ENCODE measurements at places on chromosomes 1 and 21.

- no peak for DNase-seq
These were observed 101.9 kb downstream of the RGS21 start for GRCh38 chr1:192418552-192419285.

DNA sequence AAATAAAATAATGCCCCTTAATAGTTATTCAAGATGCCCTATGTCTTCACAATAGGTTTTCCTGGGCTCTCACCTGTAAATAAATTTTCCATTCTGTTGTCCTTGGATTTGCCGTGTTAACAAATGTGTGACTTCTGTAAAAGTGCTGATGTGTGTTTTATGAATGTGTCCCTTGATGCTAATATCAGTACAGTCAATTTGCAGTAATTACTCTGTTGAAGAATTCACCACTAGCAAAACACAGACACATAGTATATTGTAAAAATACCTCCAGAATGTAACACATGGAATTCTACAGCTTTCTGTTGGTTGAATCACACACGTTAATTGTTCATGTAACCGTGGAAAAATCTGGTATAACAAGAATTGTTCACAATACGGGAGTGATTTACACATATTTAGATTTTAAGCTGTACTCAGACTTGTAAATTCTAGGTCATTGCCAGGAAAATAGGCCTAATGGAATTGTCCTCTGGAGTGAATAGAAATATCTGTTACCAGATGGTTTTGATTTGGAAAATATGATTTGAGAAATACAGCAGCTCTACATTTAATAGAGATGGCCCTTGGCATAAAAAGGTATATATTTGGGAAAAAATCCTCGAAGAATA is 36.7 kb upstream of the KCNK2 start:
- DNase-seq = no peak

- DNase-seq = no peak
These were observed 100.0 kb downstream of the ABCA4 start for GRCh38 chr1:94020764-94021579.

DNA sequence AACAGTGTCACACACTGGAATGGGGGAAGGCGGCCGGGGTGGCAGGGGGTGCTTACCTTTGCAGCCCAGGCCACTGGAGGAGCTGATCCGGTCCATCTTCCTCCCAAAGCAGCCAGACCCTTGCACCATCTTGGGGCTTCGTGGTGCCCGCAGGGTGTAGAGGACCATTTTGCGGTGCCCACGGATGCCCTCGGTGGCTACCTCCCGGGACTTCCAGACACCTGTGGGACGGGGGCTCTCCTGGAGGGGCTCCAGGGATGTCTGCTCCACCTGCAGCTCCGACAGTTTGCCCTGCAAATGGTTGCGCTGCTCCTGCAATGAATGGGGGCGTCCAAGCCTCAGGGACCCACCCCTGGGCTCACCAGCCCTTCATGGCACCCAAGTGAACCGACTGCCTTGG is 587 bp downstream of the NPPB start:
- no peak for DNase-seq

GRCh38 chr1:40977716-40978115 is 1.8 kb upstream of the CTPS1 start:
- DNase-seq = no peak

DNA sequence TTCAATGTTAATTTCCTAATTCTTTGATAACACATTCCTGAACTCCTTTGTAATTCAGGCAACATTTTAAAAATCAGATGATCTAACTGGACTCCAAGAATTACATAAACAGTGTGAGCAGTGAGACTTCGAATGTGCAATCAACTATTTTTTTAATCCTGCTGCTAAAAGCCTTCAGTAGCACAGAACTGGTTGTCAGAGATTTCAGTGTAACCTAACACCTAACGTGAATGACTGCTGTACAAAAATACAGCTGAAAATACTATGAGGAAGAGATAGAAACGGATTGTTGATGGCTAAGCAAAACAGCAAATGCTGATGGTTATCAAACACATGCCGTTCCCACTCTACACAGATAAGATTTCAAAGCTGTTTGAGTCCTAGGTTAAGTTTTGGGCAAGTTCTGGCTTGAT is 46.1 kb downstream of the APP start:
- DNase-seq = no peak

DNA sequence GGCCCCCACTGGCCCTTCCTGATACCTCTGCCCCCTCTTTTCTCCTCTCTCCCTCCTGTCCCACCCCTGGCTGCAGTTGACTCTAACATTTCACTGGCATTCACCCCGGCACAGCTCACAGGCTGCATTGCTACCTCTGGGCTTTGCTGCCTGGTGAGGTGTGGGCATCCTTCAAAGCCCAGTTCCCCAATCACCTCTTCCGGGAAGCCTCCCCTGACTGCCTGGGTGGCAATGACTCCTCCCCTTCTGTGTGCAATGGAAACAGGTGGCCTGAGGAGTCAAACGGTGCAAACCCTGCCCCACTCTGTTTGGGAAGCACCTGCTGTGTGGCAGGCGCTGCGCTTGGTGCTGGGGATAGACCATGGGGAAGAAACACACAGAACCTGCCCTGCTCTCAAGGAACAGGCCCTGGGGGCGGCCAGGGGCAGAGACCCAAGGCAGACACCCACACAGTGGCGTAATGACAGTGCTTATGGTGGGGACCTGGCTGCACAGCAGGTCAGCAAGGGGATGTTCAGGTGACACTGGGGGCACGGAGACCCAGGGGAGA is 39.3 kb upstream of the POFUT2 start:
- DNase-seq = no peak

DNA sequence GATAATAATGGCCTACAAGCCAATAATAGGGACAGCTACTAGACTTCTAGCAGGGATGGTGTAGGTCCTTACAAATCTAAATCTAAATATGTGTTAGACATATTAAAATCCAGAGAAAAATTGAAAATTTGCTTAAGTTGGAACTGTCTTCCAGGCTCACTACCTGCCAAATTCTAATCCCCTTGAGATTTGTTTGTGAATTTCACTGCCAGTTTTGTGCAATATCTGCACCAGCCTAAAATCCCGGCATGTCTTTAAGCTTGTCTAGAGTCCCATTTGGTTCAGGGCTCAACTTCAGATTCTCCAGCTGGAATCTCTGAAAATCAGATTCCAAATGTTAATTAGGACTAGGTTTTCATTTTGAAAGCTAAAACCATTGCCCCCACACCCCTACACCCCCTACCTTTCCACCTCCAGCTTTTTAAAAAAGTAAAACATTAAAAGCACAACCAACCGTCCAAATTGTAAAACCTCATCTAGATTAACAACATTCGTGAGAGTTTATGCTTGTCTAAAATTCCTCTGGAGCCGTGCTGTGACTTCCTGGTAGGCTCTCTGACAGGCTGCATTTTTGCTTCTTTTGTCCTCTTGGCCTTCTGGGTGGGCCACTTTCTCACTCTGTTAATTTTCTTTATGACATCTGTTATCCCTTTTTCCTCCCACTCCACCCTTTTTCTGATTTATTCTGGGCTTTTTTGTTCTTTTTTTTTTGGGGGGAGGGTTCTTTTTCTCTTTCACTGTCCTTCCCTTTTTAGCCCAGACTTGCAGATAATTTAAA is 348.7 kb downstream of the PAPPA2 start:
- DNase-seq = no peak

- DNase-seq = no peak
These were observed 130.7 kb upstream of the IGSF21 start for GRCh38 chr1:17976854-17977253.

GRCh38 chr1:32946413-32946812 is 18.2 kb downstream of the RNF19B start:
- DNase-seq = no peak

- no peak for DNase-seq
These were observed 491 bp downstream of the PER3 start for GRCh38 chr1:7784492-7785071.

- DNase-seq = no peak
These were observed 32.3 kb downstream of the CCN1 start for GRCh38 chr1:85612704-85613361.

GRCh38 chr21:45440736-45441350 is 35.9 kb downstream of the COL18A1 start:
- DNase-seq = no peak

- DNase-seq = no peak
These were observed 16.6 kb downstream of the DDAH1 start for GRCh38 chr1:85448358-85448757.

DNA sequence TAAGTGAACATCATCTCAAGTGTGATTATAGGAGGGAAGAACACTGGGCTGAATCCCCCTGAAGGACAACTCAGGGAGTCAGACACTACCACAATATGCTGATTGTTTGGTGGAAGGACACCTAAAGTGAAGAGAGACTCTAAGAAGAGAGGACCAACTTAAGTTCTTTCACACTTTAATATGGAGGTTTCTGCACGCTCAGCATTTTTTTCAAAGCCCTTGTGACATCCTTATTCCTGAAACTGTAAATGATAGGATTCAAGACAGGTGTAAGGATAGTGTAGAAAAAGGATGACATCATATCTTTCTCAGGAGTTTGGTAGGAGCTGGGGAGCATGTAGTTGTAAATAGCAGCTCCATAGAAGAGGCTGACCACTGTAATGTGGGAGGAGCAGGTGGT is 4.8 kb downstream of the OR2T10 start:
- no peak for DNase-seq

DNA sequence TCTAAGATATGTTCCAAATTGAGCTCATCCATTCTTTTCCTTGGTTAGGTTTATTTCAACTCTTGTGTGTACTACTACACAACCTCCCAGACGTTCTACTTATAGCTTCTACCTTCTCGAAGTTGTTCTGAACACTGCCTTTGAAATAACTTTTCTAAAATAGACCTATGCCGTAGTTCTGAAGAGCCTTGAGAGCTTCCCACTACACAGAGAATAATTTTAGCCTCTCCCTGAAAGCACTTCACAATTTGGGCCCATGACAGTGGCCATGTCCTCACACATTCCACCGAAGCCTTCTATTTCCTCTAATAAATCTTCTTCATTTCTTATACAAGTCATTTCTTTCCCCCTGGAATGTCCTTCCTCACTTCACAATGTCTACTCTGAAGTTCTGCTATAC is 62.2 kb downstream of the CRB1 start:
- no peak for DNase-seq

DNA sequence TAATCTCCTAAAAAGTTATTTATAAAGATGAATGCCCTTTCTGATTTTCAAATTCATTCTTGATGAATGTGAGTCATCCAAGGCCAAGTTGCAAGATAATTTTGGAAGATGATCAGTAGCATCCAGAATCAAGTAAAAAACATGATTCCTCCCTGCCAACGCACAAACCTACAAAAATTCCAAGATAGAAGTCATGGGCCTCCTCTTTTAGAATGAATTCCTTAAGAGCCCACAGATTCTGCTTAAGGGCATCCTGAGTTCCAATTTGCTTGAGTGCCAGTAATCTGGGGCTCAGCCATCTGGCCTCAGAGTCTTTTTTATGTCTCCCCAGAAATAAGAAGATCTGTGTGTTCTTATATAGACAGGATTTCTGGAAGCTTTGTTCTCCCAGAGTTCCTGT is 23.2 kb upstream of the SPATA6 start:
- no peak for DNase-seq

- DNase-seq = no peak
These were observed 334.5 kb downstream of the PRDM2 start for GRCh38 chr1:14034506-14034905.

DNA sequence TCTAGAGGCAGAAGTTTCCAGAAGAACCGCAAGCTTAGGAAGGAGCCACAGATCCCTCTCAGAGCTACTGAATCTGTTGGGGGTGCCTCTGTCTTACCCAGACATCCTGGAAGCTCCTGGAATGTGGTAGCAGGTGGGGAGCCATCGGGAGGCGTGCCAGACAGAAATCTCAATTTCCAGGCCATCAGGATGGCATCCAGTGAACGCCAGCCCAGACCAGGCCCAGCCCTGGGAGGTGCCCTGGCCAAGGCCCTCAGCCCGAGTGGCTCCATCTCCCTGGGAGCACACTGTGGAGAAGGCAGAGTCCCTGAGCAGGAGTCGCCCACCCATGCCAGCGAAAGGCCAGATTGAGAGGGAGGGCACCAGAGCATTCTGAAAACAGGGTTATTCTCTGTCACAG is 2.5 kb downstream of the ABCA4 start:
- no peak for DNase-seq

DNA sequence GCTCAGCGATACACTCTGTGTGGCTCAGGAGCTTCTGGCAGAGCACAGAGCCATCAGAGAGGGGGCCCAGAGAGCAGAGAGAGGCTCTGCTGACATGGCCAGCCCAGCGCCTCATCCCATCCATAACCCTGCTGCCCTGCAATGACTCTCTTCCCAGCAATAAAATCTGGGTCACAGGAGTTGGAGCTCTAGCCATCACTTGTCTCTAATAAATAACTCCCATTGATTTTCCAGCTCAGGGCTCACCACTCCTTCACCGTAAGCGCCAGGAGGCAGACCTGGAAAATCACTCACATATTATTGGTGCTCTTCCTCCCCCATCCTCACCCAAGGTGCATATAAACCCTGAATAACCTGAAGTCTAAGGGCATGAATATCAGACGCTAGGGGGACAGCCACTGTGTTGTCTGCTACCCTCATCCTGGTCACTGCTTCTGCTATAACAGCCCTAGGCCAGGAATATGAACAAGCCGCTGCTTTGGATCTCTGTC is at the start of gene APCS:
Gene APCS, plus strand, starts transcription at position 366 of the 491 bp plus-strand sequence. Its CDS starts 96 bp downstream, at position 462.
- DNase-seq = no peak

DNA sequence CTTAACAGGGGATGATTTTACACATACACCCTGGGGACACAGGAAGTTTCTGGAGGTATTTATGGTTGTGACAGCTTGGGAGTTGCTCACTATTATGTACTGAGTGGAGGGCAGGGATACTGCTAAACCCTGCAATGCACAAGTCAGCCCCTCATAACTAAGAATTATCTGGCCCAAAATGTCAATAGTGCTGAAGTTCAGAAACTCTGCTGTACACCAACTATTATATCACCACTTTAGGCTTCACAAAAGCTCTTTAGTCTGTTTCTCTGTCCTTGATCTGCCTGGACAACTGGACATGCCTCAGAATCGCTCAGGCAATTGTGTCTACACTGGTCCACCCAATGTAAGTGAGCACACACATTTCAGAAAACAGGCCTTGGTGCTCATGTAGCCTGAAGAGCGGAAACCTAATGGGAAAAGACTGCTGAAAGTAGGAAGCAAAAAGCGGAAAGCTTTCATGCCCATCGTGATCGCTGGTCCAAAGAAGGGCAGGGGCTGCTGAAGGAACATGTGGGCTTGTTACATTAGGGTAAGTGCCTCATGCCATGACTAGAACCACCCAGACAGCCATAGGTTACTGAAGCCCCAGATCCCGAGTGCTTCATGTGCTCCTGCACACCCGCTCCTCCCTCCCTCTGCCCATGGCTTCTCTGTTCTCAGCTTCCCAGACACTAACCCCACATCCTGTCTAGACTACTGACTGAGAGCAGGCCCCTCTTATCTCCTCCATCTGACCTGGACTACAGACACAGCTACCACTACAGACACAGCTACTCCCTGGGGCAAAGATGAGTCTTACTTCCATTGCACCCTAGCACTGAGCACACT is 73.5 kb downstream of the LRIG2 start:
- no peak for DNase-seq

All from T follicular helper cell (primary cell).